ENCODE measurements at places on chromosomes 12 and 14.

GRCh38 chr12:102755266-102755665 is 161.8 kb downstream of the PAH start:
- DNase-seq = no peak

- DNase-seq = no peak
These were observed 40.0 kb upstream of the DAAM1 start for GRCh38 chr14:59148334-59148900.

- no peak for DNase-seq
These were observed 4.4 kb downstream of the CLEC12A start for GRCh38 chr12:9975614-9976013.

- DNase-seq = no peak
These were observed 96.5 kb downstream of the LGMN start for GRCh38 chr14:92651758-92652406.

- no peak for DNase-seq
These were observed 110.1 kb downstream of the SLC25A21 start for GRCh38 chr14:37062191-37062803.

- no peak for DNase-seq
These were observed 1.5 kb downstream of the FOXG1 start for GRCh38 chr14:28767853-28768741.

DNA sequence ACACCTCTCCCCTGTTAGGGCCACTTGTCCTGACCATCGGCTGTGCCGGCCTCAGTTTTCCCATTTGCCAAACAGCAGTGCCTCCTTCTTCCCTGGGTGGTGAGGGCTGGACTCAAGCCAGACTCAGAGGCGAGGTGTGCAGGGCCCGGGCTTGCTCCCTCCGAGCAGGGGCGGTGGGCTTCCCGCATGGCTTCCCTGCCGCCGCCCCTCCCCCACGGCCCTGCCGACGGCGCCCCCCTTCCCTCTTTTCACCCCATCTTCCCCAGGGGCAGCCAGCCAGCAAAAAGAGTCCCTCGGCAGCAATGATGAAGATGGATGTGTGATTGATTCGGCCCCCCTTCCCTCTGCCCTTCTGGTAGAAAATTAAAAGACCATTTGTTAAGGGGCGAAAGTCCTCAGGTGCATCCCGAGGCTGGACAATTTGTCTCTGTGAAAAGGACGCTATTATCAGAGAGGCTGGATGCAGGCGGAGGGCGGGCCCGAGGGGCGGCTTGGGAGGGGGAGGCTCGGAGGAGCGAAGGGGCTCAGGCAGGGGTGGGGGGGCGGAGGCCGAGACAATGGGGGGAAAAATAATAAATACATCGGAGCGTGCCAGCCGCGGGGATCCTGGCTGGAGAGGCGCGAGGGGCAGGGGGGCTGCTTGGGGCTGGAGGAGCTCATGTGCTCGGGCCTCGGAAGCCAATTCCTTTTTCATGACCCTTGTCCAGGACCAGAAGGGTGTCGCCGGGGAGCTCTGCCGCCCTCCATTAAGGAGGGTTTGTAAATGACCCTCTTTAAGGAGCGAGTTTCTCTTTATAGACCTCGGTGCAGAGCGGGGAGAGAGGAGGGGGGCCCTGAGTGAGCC is 48.0 kb upstream of the LHX5 start:
- DNase-seq = no peak

DNA sequence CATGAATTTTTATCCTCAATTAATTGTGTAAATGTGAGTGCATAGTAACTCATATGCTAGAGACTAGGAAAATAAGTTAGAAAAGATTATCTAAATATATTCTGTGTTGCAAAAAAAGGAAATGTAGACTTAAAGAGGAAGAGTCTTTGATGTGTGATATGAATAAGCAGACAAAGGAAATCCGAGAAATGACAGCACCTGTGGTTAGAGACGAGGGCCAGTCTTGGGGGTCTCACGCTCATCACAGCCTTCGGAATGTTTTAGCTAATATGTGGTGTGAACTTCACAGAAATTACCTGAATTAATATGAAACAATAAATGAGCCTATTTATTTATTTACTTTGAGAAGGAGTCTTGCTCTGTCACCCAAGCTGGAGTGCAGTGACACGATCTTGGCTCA is 11.6 kb downstream of the ATP6V0A2 start:
- DNase-seq = no peak

- no peak for DNase-seq
These were observed 593.8 kb downstream of the RPL10L start for GRCh38 chr14:46057799-46058198.

GRCh38 chr12:90064852-90065801 is 356.5 kb upstream of the ATP2B1 start:
- peak; percentile 57 for DNase-seq

Measured in choroid plexus epithelial cell (primary cell).